Femur (tissue), 1 donor: ENCODE measurements at places on chromosomes 3 and 15.

- DNase-seq: no peak
Observed at GRCh38 chr3:48472673-48472922, 26.1 kb downstream of the ATRIP start.

DNA sequence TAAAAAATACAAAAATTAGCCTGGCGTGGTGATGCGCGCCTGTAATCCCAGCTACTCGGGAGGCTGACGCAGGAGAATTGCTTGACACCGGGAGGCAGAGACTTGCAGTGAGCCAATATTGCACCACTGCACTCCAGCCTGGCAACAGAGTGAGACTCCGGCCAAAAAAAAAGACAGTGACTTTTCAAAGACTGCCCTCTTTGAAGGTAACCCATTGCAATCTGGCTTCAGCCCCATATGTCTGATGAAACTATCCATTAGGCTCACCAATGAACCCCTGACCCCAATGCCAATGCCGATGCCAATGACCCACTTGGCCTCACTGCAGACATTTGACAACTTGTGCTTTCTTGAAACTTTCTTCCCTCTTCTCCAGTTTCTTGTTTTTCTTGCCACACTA is 54.3 kb downstream of the NCEH1 start:
- DNase-seq: no peak

DNA sequence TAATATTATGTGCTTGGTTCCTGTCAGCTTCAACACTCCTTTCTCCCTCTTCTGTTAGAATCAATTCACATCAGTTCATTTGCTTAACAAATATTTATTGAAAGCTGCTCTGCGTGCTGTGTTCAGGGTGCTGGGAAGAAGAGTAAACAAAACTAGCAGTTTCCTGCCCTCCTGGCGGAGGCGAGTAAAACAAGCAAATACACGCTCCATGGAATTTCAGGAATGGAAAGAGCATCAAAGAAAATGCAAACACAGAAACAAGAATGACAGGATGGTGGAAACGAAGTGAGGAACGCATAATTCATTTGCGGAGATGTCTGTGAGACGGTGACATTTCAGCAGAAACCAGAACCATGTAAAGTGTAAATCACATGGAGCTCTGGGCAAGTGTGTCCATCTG is 49.4 kb upstream of the SPTSSB start:
- DNase-seq: no peak

DNA sequence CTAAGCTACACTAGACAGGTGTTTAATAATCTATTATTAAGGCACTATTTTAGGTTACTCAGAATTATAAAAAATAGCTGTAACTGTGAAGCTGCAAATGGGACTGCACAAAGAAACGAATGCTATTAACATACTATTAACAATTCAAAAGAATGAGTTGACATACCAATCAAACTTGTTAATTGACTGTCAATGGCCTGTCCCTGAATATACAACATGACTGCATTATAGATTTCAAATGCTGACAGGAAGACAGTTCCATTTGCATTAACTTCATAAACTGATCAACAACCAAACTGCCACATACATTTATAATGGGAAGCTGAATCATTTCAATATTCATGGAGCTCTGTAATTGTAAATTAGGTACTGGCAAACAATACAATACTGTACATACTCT is 169.0 kb upstream of the NANOGP8 start:
- no peak for DNase-seq

- DNase-seq: no peak
Observed at GRCh38 chr3:51373658-51374421, 11.3 kb upstream of the MANF start.

DNA sequence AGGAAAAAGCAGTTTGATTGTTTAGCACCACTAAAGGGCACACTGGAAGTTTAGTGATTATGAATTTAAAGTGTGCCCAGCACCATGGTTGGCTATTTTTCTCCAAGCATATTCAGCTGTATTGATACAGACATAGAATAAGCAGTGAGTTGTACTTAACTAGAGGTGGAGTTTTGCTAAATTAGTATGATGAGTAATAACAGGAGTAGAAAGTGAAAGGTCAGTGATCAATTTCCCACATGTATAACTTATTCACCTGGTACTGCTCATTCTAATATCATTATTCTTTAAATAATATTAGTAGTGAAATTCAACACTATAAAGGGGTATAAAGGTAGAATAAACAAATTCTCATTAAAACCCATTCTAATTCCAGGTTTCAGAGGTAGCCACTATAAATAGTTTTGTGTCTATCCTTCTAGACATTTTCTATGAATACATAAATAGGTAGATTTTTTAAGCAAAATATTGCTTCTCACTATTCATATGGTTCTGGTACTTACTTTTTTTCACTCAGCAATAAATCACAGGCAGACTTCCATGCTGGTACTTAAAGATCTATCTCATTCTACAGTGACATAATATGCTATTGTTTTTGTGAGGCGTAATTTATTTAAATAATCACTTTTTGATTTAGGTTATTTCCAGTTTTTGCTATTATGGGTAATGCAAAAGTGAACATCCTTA is 732.9 kb downstream of the VGLL3 start:
- DNase-seq: no peak

DNA sequence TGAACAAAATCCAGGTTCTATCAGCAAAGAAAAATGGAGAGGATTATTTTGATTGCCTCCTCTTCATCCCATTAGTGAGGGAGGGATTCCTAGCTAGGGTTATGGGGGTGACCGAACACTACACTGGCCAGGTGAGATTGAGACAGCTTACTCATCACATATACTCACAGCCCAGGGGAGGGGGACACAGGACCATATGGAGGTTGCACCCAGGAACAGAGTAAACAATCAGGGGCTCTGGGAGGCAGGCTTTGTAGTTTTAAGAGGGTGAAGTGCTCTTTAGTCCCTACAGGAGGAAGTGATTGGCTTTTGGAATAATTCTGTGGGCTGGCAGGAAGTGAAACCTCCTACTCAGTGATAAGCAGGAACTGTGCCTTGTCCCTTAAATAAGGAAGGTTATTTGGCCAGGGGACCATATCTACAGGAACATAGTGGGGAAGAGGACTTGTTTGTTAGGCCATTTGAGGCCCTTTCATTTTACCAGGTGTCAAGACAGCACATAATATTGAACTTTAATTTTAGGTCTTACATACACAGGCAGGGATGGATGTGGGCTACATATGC is 17.5 kb upstream of the KCTD6 start:
- DNase-seq: no peak

DNA sequence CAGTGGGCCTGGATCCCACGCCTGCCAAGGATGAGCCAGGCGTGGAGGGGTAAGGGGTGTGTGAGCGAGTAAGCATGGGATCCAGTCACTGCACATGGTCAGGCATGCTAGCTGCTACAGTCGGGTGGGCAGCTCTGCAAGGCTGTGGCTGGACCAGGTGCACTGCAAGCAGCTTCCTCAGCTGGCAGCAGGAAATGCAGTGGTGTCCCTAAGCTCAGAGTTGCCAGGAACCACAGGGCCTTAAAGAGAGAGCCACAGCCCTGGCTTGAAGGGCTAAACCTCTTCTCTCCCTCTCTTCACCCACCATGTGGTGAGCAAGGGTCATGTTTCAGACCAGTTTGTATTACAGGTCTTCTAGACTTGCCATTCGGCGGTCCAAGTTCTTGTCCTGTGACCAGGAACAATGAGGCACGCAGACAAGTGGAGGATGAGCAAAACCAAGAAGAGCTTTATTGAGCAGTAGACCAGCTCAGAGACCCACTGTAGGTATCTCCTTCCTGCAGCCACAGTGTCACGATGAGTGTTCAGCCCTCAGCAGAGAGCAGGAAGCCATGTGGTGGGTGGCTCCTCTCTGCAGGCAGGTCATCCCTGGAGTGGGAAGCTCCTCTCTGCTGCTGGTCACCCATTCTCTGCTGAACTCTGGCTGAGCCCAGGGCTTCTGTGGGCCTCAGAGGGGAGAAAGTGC is 511.9 kb downstream of the PYDC2 start:
- no peak for DNase-seq

DNA sequence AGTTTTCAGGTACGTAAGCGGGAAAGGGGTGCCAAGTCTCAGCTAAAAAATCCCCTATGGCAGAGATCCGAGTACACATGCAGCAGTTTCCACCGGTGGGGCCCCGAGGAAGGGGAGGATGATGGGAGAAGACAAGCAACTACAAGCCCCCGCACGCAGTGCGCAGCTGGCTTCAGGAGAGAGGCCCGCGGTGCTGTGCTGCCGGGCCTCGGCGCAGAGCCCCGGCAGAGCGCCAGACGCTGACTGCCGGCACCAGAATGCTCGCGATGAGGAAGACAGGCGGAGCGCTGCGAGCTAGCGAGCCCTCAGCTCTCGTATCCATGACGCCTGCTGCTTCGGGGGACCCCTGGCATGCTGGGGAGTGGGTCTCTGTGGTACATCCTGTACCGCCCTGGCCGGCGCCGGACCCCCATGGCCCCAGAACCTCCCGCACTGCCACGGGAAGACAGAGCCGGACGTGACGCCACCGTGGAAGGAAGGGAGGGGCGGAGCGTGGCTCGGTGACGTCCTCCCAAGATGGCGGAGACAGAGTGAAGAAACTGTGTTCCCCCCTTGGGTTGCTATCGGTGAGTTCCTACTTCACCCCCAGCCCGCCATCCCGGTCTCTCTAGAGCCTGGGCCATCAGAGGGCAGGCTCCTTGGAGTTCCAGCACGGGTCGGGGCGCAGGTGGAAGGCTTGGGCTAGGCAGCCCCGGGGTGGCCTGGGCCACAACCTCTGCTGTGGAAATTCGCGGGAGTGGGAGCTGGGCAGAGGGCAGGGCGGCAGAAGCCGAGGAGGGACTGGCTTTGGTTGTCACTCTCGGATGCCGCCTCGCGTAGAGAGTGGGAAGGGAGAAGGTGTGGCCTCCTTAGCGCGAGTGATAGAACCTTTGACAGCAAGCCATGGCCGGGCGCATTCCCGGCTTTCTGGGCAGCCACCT is at the start of gene MYNN:
Gene MYNN, plus strand, starts transcription at position 500 of the 920 bp plus-strand sequence. CDS start 900 bp downstream, outside the sequence.
- DNase-seq: peak; percentile 96

DNA sequence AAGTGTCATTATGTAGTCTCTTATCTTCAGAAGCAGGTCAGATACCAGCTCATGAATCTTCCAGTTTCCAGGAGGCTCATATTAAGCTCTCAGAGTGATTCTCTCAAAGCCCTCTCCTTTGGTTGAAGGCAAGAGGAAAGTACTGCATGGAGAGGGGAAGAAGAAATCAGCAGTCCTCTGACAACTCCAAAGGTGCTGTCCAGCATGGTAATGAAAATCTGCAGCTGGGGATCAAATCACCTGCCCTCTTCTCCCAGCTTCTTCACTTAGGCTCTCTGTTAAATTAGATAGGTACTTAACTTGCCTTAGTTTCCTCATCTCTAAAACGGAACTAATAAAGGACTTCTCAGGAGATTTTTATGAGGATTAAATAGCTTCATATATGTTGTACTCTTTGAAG is 738.8 kb upstream of the GOLIM4 start:
- DNase-seq: no peak

- DNase-seq: no peak
Observed at GRCh38 chr3:120357807-120358206, 8.7 kb upstream of the LRRC58 start.

GRCh38 chr3:9041626-9042025 is 78.4 kb upstream of the RAD18 start:
- no peak for DNase-seq

DNA sequence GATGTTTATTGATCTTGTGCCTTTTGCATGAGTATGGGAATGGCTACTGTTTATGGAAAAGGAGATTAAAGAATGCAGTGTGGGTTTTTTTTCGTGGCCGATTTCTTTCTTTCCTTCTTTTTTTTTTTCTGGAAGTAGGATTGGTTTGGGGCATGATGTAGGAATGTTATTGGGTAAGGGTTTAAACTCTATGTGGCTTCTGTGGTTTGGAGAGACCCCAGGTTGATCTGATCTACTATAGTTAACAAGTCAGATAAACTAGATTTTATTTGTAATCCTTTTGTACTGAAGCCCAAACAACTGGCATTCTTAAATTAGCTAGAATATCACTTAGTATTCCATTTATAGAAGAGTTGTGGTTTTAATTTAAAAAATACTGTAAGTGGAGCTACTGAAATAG is 304.8 kb downstream of the LPP start:
- no peak for DNase-seq
